ENCODE measurements at places on chromosomes 13 and 19. TPM values are rescaled to one million over a fixed set of nuclear protein-coding genes. Genes with fewer than 3 reads are reported as not detected.

KCNJ14 gene
- polyA plus RNA-seq: 0.61 TPM

COPE gene
- 269 TPM for polyA plus RNA-seq

MYBPC2 gene
- polyA plus RNA-seq: 0.95 TPM

CASP14 gene
- polyA plus RNA-seq: not detected

TMPRSS9 gene
- polyA plus RNA-seq: 0.26 TPM

LHFPL6 gene
- 11.6 TPM for polyA plus RNA-seq

ATP8A2 gene
- not detected for polyA plus RNA-seq

ACTMAP gene
- 11.0 TPM for polyA plus RNA-seq

TOMM40 gene
- polyA plus RNA-seq: 32.4 TPM

DNA sequence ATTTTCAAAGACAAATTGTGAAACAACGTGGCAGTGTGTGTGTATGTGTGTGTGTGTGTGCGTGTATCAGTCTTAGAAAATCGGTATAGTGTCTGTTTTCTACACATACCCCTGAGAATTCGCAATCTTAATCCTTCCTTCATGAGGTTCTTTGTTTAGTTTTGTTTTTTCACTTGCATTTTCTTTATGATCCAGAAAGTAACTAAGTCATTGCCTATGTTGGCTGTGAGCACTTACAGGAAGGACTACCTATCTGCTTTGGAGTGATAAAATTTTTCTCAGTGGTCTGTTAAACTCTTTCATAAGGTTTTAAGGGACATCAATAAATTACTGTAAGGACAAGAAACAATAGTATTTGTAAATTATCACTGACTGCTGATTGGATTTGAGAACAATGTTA lies 1587.1 kb downstream of the PCDH9 start:
- H3K36me3 ChIP-seq: no peaks in the 10 kb centered on the region
- DNase-seq: no peak

DNA sequence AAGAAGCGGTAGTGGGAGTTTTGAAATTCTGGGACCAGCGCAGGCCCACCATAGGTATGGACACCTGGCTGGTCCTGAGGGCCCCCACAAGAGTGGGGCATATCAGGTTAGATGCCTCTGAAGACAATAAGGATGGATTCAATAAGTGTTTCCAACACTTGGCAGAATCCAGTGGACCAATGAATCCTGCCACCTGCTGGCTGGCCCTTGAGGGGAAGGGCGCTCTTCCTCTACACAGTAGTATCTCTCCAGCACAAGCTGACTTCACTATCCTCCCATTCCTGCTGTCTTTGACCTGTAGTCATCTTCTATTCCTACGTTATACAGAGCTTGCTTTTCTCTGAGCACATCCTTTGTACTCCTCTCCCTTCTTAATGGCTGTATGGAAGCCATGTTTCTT lies 199.7 kb upstream of the TSHZ3 start:
- H3K4me1 ChIP-seq: no peaks in the 10 kb centered on the region
- H3K27me3 ChIP-seq: no peaks in the 10 kb centered on the region
- no peak overlapping the region for H3K27ac ChIP-seq
- no peak overlapping the region for H3K4me3 ChIP-seq
- no peaks in the 10 kb centered on the region for H3K36me3 ChIP-seq
- DNase-seq: peak; percentile 27

- no peak overlapping the region for H3K27ac ChIP-seq
- H3K4me3 ChIP-seq: no peak overlapping the region
- DNase-seq: no peak
- no peaks in the 10 kb centered on the region for H3K27me3 ChIP-seq
- no peaks in the 10 kb centered on the region for H3K4me1 ChIP-seq
These were observed 154.8 kb downstream of the COG6 start for GRCh38 chr13:39810091-39810877.

GRCh38 chr19:10712754-10713153 lies 5.1 kb upstream of the DNM2 start:
- peaks cover 5% of the 10 kb centered on the region for H3K36me3 ChIP-seq
- no peak overlapping the region for H3K27ac ChIP-seq
- no peaks in the 10 kb centered on the region for H3K27me3 ChIP-seq
- no peak for DNase-seq
- H3K4me3 ChIP-seq: no peak overlapping the region
- H3K4me1 ChIP-seq: peaks cover 7% of the 10 kb centered on the region

GRCh38 chr13:52975161-52975560 lies 53.5 kb upstream of the OLFM4 start:
- no peak overlapping the region for H3K27ac ChIP-seq
- DNase-seq: no peak
- H3K27me3 ChIP-seq: no peaks in the 10 kb centered on the region
- no peaks in the 10 kb centered on the region for H3K4me1 ChIP-seq
- no peak overlapping the region for H3K4me3 ChIP-seq
- no peaks in the 10 kb centered on the region for H3K36me3 ChIP-seq

DNA sequence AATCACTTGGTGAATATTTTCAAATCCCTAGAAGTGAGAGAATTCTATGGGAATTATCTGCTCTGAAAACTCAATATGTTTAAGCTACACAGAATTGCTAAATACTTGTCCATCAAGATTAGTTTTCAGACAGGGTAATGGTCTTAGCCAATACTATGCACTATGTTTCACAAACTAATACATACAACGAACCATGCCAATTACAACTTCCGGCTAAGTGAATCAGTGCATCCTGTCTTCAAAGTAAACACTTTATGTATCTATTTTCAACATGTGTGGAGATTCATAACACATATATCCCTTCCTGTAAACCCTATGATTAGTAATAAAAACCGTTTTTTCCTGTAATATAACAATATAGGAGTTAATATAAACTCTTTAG lies 181.5 kb downstream of the POSTN start:
- no peak overlapping the region for H3K27ac ChIP-seq
- no peaks in the 10 kb centered on the region for H3K27me3 ChIP-seq
- no peaks in the 10 kb centered on the region for H3K36me3 ChIP-seq
- DNase-seq: no peak
- no peaks in the 10 kb centered on the region for H3K4me1 ChIP-seq

- no peak for DNase-seq
- H3K4me1 ChIP-seq: peaks cover 11% of the 10 kb centered on the region
- no peak overlapping the region for H3K4me3 ChIP-seq
- H3K36me3 ChIP-seq: no peaks in the 10 kb centered on the region
- no peaks in the 10 kb centered on the region for H3K27me3 ChIP-seq
These were observed 106.8 kb downstream of the DNAJC3 start for GRCh38 chr13:95783747-95784146.

GRCh38 chr19:5667751-5668271 lies 12.5 kb downstream of the MICOS13 start:
- H3K27ac ChIP-seq: no peak overlapping the region
- H3K27me3 ChIP-seq: no peaks in the 10 kb centered on the region
- no peaks in the 10 kb centered on the region for H3K4me1 ChIP-seq
- H3K4me3 ChIP-seq: no peak overlapping the region

- peak; percentile 94 for DNase-seq
- no peaks in the 10 kb centered on the region for H3K4me1 ChIP-seq
- no peak overlapping the region for H3K4me3 ChIP-seq
- peak overlapping the region; percentile 72 for H3K27ac ChIP-seq
- no peaks in the 10 kb centered on the region for H3K27me3 ChIP-seq
These were observed 9.1 kb downstream of the ARID3A start for GRCh38 chr19:934865-935479.

DNA sequence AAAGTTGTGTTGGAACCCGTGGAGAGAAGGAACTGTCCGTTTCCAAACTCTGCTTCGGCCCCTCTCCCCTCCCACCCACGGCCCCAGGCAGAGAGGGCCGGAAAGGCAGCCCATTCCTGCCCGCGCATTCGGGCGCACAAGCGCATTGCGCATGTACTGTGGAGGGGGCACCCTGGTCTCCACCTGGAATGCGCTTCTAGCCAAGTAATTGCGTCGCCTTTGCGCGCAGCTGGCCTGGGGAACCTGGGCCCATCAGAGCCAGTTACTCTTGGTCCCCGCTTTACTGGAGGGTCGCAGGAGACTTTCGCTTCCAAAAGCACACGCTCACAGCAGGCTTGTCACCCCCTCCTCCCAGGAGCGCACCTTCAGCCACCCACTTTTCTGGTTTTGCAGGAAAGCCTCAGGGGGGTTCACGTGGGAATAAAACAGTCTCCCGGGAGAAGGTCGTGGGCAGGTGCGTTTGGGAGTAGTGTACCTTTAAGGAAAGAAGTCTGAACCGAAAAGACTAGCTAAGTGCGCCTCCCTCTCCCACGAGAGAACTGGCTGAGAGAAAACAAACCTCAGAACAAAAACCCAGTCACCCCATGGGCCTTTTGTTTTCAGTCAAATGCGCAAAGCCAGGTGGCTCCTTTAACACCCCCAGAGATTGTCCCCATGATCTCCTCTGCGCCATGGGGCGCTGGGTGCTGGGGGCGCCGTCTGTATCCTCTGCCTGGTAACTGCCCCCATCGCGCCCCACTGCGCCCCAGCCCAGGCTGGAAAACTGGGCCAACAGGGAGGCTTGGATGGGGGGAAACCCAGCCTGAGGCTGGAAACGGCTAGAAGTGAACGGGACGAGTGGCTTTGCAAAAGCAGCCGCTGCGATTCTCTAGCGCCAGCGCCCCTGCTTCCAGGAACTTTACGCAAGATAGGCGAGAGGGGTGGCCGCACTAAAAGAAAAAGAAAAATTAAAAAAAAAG lies 28.5 kb downstream of the GSX1 start:
- no peaks in the 10 kb centered on the region for H3K36me3 ChIP-seq
- no peak for DNase-seq
- no peak overlapping the region for H3K27ac ChIP-seq
- H3K27me3 ChIP-seq: peaks cover 4% of the 10 kb centered on the region

- no peak overlapping the region for H3K4me3 ChIP-seq
- no peak for DNase-seq
- H3K36me3 ChIP-seq: no peaks in the 10 kb centered on the region
- no peak overlapping the region for H3K27ac ChIP-seq
- H3K4me1 ChIP-seq: no peaks in the 10 kb centered on the region
These were observed 8.2 kb upstream of the SUCLA2 start for GRCh38 chr13:48009284-48009683.
